Stimulated activated CD4-positive, alpha-beta T cell treated with anti-CD3 and anti-CD28 coated beads, Interleukin-15, amount 100 ng/mL, for 1 hour (primary cell): ENCODE measurements at places on chromosomes 5 and 9.

- DNase-seq = no peak
Measured at GRCh38 chr5:6754766-6755165, 41.5 kb downstream of the TENT4A start.

GRCh38 chr5:152205804-152206203 lies 199.3 kb downstream of the NMUR2 start:
- no peak for DNase-seq

DNA sequence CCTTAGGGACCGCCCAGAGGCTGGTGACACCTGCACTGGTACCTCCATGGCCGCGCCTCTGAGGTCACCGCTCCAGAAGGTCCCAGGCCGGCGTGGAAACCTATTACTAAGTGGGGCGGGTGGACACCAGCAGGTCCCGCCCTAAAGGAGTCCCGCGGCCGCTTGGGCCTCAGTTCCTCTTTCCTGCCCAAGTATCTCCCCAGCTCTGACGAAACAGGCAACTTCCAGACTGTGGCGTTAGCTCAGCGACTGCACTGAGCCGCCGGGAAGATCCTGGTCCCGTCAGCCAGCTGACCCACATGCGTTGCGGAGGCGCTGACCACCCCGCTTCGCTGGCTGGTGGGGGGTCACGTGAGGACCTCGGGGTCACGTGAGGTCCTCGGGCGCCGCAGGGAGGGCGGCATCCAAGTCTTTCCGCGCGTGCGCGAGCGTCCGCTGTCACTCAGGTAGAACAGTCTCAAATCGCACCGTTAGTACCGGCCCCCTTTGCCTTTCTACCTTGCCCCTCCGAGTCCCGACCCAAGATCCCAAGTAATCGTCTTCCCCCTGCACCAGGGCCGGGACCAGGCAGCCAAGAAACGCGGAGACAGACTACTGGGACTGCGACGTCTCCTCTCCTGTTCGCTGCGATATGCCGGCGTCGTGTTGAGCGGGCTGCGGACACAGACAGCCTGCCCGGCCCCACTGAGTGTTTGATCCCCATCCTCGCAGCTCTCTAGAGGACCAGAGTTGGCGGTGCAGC lies 53.7 kb upstream of the KDM4C start:
- DNase-seq = peak; percentile 66

DNA sequence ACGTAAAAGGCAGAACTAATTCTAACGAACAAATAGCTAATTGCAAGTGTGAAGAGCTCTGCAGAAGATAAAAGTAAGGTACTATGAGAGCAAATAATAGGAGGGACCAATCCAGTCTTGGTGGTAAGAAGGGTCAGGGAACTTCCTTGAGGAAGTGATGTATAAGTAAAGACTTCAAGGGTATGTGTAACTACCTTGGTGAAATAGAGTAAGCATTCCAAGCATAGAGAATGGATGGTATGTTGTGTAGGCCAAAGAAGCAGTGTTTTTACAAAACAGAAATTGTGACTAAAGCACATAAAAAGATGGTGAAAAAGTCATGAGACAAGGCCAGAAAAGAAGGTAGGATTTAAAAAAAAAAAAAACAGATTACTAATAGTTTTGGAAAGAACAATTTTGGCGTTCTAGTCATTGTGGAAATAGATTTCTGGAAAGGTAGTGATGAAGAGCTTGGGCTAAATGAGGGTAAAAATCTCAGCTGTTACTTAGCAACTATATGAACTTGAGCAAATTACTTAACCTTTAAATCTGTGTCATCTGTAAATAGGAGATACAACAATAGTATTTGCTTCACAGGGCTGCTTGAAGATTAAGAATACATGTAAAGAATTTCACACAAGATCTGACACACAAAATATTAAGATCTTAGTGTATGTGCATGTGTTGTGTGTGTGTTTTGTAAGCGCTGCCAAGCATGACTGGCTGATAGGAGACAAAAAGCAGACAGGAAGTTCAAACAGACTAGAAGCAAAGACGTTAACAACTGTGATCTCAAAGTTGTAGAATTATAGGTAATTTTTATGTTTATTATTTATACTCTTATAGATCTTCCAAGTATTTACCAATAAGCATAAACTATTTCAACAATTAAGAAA lies 73.5 kb downstream of the NR6A1 start:
- DNase-seq = no peak

DNA sequence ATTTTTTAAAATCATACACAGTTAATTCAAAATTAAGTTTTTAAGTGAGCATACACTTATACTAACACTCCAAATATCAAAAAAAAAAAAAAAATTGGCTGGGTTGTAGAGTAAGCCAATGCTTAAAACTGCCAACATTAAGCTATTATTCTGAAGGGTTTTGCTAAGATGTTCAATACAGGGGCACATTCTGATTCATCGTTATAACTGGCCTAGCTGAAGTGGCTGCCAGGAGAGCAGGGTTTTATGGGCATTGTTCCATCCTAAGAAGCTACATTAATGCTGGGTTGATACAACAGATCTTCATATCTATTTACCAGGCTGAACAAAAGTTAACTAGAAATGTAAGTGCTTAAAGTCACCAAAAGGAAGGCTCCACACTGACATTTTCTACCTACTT lies 13.4 kb downstream of the ELAVL2 start:
- no peak for DNase-seq

DNA sequence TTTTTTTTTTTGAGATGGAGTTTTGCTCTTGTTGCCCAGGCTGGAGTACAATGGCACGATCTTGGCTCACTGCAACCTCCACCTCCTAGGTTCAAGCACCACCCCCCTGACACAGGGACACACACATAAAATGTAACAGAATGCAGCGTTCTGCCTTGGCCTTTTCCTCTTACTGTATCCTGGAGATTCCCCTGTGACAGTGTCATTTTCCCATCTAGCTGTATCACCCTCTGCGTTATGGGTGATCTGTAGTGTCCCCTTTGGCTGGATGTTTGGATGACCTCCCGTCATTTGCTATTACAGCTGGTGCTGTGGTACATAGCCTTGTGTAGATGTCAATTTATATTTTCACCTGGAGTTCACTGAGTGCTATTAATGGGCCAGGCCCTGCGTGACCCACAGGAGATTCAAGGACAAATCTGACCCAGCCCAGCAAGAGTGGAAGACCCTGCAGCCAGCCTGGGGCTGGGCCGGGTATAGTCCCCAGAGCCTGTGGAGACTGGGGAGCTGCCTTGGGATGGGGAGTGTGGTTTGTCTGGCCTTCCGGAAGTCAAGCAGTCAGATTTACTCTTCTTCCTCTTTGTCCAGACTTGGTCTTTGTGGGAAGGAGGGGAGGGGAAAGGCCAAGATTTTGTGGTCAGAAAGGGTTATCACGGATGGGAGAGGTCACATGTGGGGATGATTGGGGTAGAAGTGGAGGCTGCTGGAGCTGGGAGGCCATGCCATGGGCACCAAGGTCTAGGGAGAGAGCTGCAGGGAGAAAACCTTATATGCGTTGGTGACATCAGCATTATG lies 43.6 kb downstream of the ERGIC1 start:
- DNase-seq = no peak

DNA sequence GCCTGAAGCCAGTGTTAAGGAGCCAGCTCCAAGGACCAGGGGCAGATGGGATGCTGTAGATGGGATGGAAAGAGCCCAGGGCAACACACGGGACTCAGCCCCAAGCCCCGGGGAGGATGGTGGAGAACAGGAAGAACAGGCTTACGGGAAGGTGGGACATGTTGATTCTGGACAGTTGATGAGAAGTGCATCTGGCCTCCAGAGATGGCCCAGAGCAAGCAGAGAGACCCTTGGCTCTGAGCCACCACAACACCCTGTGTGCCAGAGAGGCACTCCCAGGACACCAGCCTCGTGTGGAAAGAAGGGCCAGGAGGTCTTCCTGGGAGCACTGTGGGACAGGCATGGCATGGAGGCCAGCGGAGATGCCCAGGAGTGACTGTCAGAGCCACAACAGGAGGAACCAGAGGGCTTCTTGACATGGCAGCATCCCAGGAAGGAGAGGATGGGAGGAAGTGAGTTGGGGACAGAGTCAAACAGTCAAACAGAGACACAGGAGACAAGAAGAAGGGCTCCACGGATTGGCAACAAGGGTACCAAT lies 156.3 kb upstream of the MVB12B start:
- no peak for DNase-seq

DNA sequence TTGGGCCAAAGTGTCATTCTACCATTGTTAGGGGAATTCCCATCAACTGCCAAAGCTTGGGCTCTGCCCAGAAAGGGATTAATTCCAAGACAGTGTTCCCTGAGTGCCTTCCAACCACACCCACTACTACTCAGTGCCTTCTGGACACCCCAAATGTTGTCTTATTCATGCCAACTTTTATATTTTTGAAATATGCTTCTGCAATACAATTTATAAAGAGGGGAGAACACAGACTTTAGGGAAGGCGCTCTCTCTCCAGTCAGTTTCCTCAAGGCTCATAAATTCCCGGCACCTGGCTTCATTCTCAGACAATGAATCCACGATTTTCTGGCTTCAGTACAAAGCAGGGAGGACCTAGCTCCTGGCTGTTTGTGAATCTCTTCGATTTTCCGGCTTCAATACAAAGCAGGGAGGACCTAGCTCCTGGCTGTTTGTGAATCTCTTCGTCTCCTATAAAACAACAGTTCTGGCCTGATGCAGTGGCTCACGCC lies 120.1 kb upstream of the MYO10 start:
- no peak for DNase-seq

DNA sequence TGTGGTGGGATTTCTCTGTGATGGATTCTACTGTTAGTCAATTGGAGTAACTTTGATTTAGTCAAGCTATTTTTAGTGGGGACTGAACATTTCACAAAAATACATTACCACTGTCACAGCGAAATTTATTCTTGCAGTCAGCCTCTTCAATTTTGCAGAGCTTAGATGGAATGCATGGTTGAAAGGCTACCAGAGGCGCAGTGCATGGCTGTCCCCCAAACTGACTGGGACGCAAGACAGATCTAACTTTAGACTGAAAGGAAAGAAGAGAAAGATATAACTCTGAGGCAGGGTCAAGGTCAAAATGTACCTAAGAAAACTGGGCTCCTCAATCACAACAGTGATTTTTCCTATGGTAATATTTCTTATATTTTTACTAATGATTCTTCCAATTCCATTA lies 13.7 kb downstream of the C6 start:
- DNase-seq = no peak
